Fibroblast of skin of abdomen (primary cell): ENCODE measurements at places on chromosomes 12 and 14.

DNA sequence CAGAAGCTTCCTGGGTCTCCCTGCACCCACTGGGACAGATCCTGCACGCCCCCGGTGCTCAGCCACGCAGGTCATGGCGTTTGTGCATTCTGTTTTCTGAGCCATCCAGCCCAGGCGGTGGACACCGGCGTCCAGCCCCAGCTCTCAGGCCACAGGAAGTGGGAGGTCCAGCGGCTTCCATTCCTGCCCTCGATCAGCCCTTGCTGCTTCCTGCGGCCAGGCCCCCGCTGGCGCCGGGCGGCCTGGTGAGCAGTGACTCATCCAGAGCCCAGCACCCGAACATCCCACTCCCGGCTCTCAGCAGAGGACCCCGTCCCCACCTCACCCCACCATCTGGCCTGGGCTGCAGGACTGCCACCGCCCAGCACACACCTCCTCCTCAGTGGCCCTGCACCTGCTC, 18.0 kb upstream of the NUDT14 start:
- no peak for DNase-seq

DNA sequence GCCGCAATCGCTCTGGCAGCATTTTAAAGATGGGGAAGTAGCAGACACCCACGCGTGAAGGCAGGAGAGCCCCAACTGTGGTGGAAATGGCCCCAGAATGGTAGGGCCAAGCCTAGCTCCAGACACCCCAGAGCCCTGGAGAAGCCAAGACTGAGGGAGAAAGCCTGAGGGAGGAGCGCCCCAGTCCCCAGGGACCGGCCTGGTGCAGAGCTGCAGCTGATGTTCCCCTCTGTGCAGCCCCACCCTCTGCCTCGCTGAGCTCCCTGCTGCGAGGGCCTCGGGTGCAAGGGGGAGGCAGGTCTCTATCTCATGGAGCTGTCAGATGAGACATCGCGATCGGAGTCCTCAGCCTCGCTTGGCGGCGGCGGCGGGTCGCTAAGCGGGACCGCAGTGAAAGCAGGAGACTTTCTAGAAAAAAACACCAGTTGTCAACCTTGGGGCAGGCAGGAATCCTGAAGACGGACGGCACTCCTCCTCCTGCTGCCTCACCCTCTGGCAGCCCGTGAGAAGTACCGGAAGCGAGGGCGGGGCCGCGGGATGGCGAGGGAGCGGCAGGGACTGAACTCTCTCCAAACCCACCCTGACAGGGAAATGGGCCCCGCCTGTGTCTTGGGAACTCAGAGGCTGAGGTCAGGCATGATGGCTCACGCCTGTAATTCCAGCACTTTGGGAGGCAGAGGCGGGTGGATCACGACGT, 6.0 kb downstream of the GAPDH start:
- DNase-seq, result peak; percentile 93

- DNase-seq, result no peak
Observed at GRCh38 chr14:55645145-55645544, 65.1 kb downstream of the KTN1 start.

GRCh38 chr12:110108309-110109036, 15.7 kb upstream of the IFT81 start:
- no peak for DNase-seq

GRCh38 chr12:89140141-89140540, 212.2 kb downstream of the DUSP6 start:
- DNase-seq, result no peak
